ENCODE measurements at places on chromosomes 4 and X.

- peak; percentile 82 for DNase-seq
Measured at GRCh38 chr4:150006197-150006596, 72.0 kb upstream of the DCLK2 start.

DNA sequence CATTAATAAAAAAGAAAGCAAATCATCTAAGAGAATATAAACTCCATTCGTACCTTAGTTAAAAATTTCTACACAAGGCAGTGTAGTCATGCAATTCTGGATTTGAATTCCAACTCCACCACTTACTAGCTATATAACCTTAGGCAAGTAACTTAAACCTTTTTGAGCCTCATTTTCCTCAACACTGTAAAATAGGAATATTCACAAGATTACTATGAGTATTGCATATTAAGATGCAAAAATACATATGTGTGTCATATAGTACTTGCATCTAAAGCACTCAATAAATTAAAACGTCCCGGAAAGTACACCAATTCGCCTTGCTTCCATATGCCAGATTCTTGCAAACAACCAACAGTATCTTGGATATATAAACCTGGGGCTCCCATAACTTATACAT lies 42.0 kb downstream of the HNRNPD start:
- no peak for DNase-seq

- no peak for DNase-seq
Measured at GRCh38 chrX:112841820-112842157, 1.2 kb upstream of the AMOT start.

- DNase-seq = peak; percentile 58
Measured at GRCh38 chr4:99811850-99812249, 4.8 kb upstream of the DAPP1 start.

- no peak for DNase-seq
Measured at GRCh38 chrX:13147147-13147546, 102.7 kb upstream of the FAM9C start.

- peak; percentile 19 for DNase-seq
Measured at GRCh38 chrX:133550665-133551485, 135.6 kb upstream of the GPC4 start.

DNA sequence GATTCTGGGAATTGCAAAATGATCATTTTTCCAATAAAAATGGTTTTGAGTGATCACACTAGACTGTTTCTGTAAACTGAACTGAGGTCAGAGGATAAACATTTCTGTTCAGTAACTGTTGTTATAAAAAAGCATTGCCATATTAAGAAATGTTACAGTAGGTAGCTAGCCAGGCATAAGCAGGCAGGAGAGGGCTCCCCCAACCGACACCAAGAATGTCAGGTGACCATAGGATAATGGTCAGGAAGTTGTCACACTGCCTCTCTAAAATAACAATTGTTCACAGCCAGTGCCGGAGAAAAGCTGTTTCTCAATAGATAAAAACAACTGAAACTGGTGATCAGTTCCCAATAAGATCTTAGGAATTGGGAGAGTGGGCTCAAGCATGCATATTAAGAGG lies 306.2 kb upstream of the SLIT2 start:
- peak; percentile 12 for DNase-seq

GRCh38 chr4:168690199-168690598 lies 193.3 kb downstream of the PALLD start:
- DNase-seq = no peak

GRCh38 chr4:187903106-187903505 lies 92.5 kb upstream of the ZFP42 start:
- DNase-seq = peak; percentile 25

DNA sequence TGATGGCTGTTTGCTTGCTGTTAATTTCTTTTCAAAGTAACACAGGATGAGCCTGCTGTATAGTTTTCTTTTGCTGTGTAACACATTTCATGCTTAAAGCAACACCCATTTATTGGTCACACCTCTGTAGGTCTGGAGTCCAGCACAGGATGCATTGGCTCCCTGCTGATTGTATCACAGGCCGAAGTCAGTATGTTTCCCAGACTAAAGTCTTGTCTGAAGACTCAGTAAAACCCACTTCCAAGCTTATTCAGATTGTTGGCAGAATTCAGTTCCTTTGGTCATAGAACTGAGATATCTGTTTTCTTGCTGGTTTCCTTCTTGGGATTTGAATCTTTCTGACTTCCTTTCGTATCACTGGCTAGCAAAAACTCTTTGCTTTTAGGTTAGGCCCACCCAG lies 54.3 kb downstream of the LRP2BP start:
- no peak for DNase-seq

GRCh38 chr4:17189759-17190158 lies 291.3 kb upstream of the LDB2 start:
- no peak for DNase-seq

DNA sequence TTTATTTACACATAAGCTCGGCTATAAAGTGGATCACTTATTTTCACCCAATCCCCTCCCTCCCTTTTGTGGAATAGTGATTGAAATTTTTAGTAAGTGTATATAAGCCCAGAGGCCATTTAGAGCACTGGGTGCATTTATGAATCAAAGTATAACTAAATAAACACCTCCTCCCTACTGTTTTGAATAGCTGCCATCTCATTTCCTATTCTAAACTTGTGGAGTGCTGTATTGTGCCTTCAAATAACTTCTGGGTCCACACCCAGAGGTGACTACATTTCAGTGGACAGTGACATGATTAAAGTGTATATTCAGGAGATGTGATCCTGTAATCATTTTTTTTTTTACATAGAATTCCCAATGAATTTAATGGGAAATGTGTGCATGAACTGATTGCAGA lies 104.9 kb downstream of the TEX13C start:
- no peak for DNase-seq

GRCh38 chr4:7635445-7636239 lies 200.9 kb upstream of the PSAPL1 start:
- DNase-seq = no peak

DNA sequence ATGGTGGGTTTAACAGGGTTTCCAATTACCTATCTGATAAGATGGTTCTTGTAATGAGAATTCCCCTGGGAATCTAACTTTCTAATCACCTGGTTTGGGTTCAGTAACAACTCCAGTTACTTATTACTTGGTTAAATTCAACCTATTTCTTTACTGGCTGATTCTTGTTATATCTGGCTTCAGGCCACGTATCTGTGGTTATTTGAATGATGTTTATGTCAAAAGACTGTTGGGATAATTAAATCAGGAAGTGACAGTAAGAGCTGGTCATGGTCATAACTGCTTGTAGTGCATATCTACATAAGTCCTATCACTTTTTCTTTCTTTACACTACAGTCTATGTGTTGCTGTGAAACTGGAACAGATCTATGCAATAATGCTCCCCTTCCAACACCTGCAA lies 108.1 kb downstream of the MID1 start:
- DNase-seq = no peak

- no peak for DNase-seq
Measured at GRCh38 chrX:38606821-38607220, 45.5 kb downstream of the TSPAN7 start.

DNA sequence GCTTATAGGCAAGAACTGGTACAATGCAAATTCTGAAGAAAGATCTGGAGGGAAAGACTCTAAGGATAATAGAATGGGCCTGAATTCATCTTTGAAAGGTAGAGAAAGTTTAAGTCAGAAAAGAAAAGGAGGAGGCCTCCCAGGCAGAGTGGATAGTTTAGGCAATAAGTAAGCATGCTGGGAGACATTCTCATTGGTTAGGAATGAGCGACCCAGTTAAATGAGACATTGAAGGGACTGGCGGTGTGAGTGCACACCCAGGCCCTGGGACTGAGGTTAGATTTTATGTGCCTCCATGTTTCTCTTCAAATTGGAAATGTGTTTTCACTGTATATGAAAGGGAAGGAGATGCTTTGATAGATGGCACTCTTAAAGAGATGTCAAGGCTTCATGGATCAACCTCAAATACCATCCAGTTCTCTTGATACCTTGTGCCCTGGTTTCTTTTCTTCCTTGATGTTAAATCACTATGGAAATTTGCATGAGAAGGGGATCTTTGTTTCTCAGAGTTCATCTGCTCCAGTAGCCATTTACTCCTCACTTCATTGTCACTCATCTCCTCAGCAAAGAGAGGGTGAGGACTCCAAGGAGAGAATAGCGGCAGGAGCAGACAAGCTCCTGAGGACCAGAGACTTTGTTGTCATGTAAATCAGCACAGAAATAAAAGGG lies 584.2 kb upstream of the INTU start:
- DNase-seq = no peak

DNA sequence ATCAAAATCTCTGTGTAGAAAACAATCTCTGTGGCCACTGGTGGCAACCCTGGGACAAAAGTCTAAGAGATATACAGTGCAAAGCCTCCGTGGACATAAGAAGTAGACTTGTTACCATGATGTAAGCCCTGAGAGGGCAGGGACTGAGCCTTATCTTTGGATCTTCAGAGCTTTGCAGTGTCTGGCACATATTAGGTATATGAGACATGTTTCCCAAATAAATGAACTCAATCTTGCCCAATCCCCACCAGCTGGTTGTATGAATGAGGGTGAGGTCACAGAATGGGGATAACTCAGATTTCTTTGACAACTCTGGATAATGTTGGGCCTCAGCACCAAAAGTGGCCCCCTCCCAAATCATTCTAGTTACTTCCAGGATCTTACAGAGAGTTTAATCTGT lies 511.4 kb upstream of the DIPK2B start:
- peak; percentile 64 for DNase-seq

GRCh38 chr4:184456337-184456736 lies 18.0 kb downstream of the IRF2 start:
- no peak for DNase-seq

DNA sequence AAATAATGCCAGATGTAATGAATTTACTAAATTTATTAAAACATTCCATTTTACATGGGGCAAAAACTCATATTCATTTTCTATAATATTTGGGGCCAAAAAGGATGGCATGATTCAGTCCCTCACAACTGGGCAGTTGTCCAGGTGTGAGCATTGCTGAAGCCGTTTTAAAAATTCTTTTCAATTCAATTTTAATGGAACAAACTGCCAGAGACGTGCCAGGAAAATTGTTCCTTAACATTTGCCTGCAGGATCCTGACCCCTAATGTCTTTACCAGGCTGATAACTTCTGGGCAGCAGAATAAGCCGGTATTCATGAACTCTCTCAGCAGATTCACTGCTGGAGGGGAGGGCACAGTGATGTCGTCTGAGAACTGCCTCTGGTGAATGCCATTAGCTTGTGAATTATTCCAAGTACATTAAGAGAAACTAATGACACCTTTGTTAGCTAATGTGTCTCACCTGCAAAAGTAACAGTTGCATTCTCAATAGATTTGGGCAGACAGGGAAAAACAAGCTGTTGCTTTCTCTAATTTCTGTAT lies 1445.1 kb upstream of the TENM3 start:
- DNase-seq = no peak

DNA sequence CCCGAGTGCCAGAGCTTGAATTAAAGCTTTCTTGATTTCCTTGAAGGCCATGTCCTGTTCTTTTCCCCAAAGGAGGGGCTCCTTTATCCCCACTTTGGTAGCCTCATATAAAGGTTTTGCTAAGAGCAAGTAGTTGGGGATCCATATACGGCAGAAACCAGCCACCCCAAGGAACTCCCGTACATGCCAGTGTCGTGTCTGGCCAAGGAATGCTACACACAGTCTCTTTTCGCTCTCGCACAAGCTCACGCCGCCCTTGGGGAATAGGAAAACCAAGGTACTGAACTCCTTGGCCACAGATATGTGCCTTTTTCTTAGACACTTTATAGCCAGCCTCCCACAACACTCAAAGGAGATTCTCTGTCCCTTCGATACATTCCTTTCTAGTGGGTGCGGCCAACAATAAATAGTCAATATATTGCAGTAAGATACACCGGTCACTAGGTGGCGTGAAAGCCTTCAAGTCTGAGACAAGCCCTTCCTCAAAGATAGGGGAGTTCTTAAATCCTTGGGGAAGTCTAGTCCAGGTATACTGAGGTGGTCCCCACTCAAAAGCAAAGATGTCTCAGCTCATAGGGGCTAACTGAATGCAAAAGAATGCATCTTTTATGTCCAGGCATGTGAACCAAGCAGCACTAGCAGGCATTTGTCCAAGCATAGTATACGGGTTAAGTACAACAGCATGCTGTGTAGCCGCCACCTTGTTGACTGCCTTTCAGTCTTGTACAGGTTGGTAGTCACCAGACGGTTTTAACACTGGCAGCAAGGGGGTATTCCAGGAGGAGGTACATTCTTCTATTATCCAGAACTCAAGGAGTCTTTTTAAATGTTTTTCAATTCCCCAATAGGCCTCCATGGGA lies 57.8 kb upstream of the XAGE1B start:
- DNase-seq = peak; percentile 72

DNA sequence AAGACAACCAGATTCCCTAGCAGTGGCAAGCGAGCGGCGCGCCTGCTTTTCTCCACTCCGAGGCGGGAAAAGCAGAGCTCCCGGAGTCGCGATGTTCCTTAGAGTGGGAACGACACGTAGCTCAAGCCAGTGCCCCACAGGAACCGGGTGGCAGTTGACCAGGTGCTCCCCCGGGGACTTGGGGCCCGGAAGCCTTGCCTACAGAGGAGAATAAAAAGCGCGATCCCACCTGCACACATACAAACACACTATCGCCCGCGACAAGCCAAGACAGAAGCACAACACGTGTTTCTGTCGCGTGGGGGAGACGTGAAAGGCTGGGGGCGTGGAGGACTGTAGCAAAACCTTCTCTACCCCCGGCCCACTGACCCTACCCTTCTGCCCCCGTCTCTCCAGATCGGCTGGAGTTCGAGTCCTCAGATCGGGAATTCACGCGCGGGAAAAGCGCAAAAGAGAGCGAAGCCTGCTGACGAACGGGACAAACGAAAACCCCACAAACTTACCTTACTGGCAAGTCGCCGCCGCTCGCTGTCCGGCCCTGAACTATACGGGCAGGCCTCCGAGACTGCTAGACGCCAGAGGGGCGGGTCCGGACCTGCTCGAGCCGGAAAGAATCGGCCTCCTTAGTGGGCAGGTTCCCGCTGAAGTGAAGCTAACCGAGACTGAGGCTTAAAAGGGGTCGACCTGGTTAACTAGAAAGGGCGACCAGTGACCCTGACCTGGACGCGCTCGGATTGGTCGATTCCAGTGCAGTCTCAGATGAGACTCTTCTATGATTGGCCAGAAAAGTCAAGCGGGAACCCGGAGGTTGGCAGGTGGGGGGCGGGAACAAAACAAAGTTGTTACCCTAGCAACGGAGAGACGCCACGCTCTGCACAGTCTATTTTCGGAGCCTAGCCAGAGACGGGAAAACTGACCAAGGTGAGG lies at the start of the genes DNAAF6 and NUP62CL:
DNAAF6 (plus strand) TSS at position 842 of the 927 bp plus-strand sequence. CDS start 6,265 bp downstream, outside the sequence.
NUP62CL (minus strand) TSS at position 664 of the 927 bp plus-strand sequence. CDS start 31,287 bp downstream, outside the sequence.
- peak; percentile 9 for DNase-seq

DNA sequence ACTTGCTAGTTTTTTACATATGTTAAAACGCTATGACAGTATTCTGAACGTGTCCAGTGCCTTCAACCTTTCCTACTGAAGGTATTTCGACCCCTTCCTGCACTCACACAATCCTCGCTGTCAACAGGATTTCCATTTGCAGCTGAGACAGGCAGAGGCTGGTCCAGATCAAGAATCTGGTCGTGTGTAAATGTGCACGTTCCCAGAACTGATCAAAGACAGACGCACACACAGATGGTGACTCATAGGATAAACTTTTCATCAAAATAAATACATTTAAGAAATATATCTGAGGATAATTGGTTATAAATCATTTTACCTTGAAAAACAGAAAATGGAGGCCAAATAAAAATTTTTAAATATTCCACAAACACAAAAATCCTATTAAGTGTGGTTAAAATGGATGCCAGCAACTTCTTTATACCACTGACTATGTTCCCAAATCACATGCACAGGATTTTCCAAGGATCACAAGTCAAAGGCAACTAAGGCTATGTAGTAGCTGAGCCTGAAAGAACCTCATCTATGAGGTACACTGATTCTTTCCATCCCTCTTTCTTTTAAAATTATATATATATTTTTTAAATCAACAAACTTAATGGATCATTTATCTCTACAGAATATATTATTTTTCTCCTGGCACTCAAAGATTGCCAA lies 85.9 kb downstream of the RNF150 start:
- peak; percentile 79 for DNase-seq

GRCh38 chr4:773214-773613 lies 52.7 kb downstream of the CPLX1 start:
- DNase-seq = no peak
